Stimulated activated CD4-positive, alpha-beta T cell treated with anti-CD3 and anti-CD28 coated beads, Interleukin-4, amount 100 ng/mL, for 1 hour (primary cell): ENCODE measurements at places on chromosomes 3 and 15.

DNA sequence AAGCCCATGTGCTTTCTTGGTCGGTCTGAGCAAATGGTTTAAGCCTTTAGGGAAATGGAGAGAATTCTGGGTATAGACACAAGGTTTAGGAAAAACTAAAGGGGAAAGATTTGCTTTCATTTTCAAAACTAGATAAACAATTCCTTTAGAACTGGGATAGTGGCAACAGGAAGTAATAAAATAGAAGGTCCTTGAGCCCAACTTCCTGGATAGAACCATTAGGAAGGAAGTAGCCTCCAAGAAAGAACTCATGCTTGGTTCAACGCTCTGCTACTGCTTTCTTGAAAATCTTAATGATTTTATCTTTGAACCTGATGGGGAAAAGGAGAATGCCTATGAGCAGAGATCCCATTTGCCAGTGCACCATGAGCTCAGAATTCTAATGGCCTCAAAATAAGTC, 147.0 kb upstream of the THRB start:
- no peak for DNase-seq

DNA sequence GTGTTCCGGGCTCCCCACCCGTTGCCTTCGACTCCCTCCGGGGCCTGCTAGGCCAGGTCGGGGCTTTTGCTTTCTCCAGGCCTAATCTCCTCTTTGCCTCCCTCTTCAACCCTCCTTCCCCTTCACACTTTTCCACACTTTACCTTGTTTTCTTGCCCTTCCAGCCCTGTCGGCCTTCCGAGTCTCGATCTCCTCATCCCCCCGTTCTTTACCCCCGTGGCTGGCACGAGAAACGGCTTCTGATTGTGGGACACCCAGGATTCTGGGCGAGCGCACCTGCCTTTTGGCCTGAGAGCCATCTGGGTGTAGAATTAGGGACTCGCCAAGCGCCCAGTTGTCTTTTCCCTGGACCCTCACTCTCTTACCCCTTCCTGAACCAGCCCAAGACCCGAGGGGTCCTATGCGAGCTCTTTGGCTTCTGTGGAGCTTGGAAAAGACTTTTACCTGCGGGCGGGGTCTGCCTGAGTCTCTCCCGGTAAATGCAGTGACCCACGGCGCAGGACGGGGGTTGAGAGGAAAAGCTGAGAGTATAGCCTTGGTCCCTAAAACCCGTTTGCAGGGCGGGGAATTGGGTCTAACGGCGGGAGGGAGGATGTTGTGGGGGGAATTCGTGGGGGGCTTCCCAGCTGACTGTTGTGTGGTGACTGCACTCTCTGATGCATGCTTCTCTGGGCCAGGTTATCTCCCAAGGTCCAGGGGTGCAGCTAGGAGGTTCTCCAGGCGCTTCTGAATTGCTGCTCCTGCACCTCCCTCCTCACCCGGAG, 5.5 kb upstream of the ONECUT1 start:
- no peak for DNase-seq

DNA sequence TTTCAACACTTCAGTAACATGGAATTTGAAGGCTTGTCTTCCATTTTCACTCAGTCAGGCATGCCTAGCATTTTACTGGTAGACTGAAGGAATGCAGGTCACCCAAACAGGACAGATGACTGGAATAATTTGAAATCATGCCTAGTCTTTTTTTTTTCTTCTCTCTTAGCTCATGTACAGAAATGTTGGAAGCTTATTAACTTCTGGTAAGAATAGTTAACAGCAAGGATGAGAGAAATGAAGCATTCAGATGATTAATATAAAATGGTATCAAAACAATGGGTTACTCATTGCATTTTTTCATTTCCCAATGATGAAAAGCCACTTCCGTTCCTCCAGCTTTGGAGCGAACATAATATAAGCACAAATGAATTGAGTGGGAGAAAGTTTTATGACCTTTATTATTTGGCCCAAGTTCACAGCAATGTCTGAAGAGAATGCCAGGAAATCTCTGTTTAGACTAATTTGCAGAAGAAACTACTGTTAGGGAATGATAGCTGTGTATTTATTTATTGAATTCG, 431.6 kb upstream of the RASGRP1 start:
- no peak for DNase-seq

GRCh38 chr3:72359743-72360142, 488.5 kb downstream of the SHQ1 start:
- no peak for DNase-seq

DNA sequence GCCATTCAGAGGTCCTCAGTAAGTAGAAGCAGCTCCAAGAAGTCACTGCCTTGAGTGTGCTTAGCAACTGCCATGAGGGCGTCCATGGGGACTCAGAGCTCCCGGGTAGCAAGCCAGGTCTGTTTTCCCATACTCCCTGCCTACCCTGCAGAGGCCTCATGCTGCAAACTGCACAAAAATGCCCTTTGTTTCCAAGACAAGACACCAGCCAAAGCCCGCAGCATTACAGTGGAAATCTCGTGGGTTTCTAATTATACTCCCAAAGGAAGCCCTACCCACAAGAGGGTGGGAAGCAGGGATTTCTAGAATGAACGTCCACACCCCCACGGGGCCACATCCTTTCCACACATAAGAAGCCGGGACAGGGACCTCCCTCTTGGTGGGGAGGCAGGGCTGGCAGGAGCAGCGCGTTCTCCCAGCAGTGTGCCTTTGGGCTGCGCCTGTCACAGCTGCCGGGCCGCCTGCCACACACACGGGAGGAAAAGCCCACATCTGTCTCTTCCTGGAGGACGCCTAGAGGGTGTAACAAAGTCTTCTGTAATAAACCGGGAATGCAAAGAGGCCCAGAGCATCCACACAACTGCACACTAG, 31.1 kb downstream of the FAM174B start:
- no peak for DNase-seq
